ENCODE measurements at places on chromosomes 11 and 22.

DNA sequence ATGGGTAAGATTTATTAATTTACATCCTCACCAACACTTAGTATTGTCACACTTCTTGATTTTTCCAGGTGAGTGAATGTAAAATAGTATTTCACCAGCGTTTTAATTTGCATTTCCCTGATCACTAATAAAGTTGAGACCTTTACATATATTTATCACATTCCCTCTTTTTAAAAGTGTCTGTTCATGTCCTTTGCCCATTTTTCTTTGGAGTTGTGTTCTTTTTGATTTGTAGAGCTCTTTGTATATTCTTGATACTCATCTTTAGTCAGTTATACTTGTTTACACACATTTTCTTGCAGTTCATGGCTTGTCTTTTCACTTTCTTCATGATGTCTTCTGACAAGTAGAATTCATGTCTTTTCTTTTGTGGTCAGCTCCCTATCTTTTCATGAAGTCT lies 2.2 kb upstream of the PLAAT5 start:
- DNase-seq: no peak

- DNase-seq: no peak
Observed at GRCh38 chr22:48153726-48154125, 1391.3 kb downstream of the TBC1D22A start.

GRCh38 chr11:14029971-14030920 lies 67.7 kb downstream of the SPON1 start:
- no peak for DNase-seq

DNA sequence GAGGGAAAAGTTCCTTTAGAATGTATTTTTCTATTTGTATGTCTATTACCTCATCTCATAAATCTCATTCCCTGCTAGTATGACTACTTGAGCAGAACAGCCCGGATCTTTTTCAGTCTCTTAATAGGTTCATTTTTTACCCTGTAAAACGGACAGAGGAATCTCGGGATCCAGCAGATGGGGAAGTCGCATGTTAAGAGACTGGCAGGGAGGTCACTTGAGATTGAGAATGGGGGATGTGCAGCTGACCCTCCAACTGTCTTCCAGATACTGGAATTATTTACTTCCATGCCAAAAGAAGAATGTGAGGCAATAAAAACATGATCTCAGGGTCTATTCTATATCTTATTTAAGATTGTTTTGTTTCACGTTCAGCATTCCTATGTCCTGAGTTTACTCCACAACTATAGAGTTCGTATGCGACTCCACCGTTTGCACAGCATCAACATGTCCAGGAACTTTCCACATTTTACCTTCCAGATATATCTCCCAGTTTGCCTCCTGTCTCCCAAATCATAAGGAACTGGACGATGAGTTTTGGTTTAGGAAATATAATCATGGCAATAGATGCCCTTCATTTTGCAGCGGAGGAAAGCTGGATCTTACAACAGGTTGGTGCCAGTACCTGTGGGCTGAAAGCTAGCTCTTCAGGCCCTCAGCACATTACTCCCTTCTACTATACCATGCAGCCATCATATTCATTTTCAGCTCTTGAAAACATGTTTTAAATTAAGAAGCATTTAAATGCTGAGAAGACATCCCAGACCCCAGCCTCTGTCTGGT lies 181.5 kb downstream of the MAML2 start:
- DNase-seq: peak; percentile 72

DNA sequence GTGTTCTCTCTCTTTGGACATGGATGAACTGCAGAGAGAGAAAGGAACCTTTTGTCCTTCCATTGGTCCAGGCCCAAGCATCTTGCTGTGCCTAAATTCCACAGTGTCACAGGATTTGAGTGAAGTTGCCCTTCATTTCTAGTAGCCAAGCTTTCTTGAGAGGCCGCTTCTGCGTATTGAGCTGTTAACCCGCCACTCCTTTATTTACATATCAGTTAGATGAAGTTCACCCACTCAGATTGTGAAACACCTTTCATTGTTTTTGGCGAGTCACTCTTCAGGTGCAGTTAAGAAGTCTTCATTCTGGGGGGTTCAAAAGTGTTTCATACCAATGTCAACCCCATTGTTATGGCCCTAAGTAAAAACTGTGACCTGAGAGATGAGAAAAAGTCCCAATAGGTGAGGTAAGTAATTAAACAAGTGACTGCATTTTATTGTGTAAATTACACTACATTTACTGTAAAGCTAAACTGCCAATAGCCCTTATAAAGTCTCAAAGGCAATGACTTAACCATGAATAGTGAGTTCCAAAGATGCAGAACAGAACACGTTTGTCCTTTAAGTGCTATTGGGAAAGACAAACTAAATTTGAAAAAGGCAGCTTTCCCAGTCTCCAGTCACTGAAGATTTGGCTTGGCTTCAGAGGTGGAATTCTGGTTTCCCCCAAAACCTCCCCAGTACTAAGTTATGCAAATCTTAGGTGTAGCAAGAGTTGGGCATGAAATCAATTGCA lies 61.0 kb downstream of the APIP start:
- no peak for DNase-seq

DNA sequence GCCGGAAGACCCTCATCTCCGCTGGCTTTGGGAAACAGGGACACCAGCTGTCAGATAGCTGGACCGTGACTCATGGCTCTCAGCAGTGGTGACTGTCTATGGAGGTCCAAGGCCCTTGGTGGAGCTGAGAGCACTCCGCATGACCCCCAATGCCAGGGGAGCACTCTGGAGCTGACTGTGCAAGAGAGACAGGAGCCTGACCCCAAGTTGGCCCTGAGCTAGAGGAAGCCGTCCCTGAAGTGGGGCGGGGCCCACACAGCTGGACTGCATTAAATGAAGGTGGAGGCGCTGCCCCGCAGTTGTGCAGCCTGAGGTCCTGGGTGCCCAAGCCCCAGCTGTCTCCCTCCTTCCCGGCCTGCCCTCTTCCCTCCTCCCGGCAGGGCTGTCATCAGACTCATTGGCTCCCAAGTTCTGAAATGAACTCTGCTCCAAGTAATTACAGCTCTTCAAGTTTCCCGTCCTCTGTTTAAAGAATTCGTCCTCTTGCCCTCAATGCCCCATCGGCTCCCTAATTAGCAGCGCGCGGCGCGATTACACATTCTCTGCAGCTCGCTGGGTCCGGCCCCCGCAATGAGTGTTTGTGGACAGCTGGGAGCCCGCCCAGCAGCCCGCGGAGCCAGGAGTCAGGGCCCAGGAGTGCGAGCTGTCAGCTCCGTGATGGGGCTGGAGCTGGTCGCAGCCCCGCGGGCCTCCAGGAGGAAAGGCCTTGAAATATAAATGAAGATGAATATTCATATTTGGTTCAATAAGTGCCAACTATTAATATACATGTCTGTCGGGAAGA lies 93.2 kb upstream of the LMO1 start:
- DNase-seq: no peak

GRCh38 chr11:130068986-130069658 lies 572 bp upstream of the APLP2 start:
- DNase-seq: peak; percentile 63

GRCh38 chr11:27701355-27702105 lies 1.3 kb upstream of the BDNF start:
- DNase-seq: no peak

DNA sequence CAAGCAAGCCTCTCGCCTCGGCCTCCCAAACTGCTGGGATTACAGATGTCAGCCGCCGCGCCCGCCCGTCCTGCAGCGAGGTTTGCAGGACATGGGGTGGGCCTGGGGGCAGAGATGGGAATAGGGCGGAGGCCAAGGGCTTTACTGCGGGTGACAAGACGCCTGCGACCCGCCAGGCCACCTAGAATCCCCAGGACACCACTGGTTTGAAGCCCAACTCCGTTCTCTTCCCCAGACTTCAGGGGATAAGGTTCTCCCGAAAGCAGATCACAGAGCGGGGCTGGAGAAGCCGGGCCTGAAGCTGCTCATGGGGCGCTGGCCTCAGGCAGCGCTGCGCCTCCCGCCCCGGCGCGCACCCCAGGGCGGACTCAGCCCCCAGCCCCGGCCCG lies 354 bp downstream of the POLR2L start:
- no peak for DNase-seq

DNA sequence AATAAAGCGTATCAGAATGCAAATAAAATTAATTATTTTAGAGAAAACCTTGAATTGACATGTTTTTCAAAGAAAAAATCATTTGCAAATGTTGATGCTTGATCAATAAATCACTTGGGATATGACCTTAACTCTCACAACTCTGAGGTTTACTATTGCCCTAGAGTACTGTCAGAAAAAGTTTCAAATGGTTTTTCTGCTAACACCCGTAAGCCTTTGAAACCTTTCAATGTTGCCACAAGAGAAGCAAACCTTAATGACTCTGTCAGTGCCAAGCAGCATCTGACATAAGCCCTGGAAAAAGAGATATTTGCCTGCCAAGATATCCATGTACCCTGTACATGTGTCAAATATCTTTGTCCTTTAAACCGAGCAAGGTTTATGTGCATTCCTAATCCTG lies 384.3 kb upstream of the ARHGAP42 start:
- DNase-seq: no peak

DNA sequence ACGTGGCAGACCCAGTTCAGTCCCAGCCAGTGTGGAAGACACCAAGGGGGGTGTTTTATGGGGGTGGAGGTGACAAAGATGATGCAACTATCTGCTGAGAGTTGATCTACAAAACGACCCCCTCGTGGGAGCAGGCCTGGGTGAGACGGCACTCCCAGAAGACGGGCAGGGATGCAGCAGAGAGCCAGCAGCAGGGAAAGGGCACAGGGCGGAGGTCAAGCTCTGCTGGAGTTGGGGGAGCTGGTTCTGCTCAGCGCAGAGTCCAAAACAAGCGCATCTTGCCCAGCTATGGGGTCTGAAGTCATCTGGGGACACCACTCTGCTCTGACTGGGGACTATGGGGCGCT lies 3.9 kb downstream of the GNB1L start:
- no peak for DNase-seq

- DNase-seq: no peak
Observed at GRCh38 chr11:68821670-68822069, 20.0 kb downstream of the CPT1A start.

DNA sequence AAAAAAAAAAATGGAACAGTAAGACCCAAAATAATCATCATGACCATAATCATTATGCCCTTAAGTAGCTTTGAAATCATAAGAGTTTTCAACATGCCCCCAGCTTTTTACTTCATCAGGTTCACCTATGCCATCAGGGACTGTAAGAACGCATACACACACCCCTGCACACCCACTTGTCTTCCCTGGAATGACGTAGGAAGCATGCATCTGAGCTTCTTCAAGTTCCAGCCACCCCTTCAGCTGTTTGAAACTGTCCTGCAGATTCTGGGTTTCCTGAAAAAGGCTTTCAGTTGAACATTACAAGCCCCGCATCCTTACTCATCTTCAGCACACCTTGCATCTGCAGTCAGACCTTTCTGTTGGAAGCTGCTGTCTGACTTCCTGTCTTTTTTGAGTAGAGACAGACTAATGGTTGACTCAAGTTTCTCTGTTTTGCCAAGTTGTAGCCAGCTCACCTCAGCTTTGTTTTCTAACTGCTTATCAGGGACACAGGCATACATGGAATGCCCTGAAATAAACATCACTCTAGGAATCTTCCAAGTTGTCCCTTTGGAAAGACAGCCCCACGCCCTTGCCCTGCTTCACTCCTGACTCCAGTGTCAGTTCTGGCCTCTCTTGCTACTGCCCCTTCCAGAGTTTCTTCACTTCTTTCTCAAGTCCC lies 37.0 kb downstream of the ARHGAP1 start:
- no peak for DNase-seq

- no peak for DNase-seq
Observed at GRCh38 chr22:36197065-36197440, 4.6 kb downstream of the APOL4 start.

- peak; percentile 24 for DNase-seq
Observed at GRCh38 chr11:77779935-77780334, 40.6 kb downstream of the RSF1 start.

- no peak for DNase-seq
Observed at GRCh38 chr11:73469401-73469800, 93.2 kb downstream of the RELT start.

DNA sequence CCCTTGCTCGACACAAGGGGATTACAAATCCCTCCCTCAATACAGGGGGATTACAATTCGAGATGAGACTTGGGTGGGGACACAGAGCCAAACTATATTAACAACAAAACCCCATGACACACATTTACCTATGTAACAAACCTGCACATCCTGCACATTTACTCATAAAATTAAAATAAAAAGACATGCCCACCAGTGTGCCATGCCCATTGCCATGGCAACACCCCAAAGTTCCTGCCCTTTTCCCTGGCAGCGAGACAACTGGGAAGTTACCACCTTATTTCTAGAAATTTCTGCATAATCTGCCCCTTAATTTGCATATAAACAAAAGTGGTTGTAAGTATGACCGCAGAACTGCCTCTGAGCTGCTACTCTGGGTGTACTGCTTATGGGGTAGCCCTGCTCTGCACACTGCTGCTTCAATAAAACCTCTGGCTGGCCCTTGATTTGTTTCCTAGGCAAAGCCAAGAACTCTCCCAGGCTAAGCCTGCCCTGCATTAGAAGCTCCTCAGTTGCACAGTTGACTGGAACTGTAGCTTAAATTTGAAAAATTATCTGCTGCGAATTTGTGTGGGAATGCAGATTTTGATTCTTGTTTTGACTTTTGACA lies 8.6 kb upstream of the INCENP start:
- DNase-seq: no peak

Measured in HTR-8/SVneo (cell line).